ENCODE measurements at places on chromosomes 2 and 18.

GRCh38 chr2:209940936-209941335, 61.5 kb upstream of the RPE start:
- DNase-seq = no peak

DNA sequence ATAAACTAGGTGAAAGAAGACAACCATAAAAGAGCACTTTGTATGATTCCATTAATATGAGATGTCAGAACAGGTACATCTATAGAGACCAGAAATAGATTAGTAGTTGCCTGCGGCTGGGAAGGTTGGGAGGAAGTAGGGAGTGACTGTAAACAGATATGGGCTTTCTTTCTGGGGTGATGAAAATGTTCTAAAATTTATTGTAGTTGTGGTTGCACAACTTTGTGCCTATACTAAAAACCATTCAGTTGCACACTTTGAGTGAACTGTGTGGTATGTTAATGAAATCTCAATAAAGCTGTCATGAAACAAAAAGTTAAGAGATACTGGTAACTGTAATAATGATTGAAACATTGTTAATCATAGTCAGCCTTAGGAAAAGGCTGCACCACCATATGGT, 152.7 kb upstream of the ALPP start:
- DNase-seq = no peak

DNA sequence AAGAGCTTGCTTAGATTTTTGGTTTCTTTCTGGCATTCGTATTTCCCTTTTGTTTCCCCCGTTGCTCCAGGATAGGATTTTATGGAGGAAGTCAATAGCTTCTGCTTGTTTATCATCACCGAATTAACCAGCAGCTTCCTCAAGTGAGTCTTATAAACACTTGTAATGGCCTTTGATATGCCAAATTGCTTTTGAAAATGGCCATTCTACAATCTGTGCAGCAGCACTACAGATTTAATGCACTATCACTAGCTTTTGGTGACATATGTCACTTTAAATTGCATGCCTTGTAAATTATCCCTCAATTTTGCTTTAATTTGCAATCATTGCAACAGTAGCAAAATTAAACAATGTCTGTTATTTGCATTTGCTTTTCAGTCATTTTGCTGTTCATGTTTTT, 774.7 kb downstream of the METTL4 start:
- DNase-seq = no peak

- no peak for DNase-seq
These were observed 218.3 kb upstream of the SMAD7 start for GRCh38 chr18:49169037-49169521.

DNA sequence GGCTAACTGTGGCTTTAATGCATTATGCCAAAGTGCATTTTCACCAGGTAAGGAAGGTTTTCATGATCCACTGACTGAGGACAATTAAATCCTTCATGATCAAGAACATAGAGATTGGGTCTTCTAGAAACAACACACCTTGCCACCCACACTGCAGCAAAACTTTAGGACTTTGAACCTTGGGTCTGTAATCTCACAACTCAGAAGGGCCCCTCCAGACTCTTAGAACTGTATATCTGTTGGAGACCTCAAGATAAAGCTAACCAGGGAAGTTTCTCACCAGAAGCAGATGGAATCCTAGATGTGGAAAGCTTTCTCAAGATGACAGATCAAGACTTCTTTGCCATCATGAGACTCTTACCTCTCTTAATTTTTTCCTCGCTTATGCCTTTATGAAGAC, 42.5 kb upstream of the MAT2A start:
- DNase-seq = no peak

- peak; percentile 7 for DNase-seq
These were observed 132.9 kb upstream of the HDAC4 start for GRCh38 chr2:239533569-239534316.

- DNase-seq = no peak
These were observed 15.3 kb downstream of the EVX2 start for GRCh38 chr2:176068419-176068832.

- no peak for DNase-seq
These were observed 228.3 kb upstream of the ERBB4 start for GRCh38 chr2:212766921-212767320.

- no peak for DNase-seq
These were observed 7.4 kb downstream of the KLHL30 start for GRCh38 chr2:238145851-238146250.

DNA sequence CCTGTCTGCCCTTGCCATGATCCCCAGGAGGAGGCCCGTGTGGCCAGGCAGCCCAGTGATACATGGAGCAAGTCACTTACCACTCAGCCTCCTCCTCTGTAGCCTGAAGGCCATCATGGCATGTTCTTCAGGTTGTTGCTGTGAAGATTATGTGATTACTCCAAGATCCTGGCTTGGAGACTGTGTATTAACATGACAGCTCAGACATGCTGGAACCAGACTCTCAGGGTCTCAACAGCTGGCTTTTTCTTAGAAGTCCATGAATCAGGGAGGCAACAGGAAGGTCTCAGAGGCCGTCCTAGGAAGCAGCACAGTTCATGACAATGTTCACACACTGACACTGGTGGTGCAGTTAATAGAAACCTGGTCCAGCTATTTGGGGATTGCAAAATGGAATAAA, 158.6 kb upstream of the TWIST2 start:
- DNase-seq = no peak

GRCh38 chr18:5488844-5489243, 55.0 kb downstream of the EPB41L3 start:
- DNase-seq = no peak

DNA sequence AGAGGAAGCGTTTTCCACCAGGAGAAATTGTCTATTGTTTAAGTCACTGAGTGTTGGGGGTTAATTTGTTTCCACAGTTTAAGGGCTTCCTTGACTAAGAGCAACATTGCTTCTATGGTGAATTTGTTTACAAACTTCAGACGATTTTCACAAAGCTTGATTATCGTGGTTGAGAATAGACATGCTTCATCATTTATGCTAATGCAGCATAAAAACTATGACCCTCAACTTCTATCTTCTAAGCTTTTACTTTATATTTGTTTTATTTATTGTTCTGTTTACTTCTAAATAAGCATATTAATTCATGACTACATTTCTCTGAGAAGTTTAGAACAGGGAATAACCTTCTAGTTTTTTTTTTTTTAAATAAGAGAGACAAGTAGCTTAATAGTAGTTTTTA, 483.5 kb downstream of the LRP1B start:
- no peak for DNase-seq

DNA sequence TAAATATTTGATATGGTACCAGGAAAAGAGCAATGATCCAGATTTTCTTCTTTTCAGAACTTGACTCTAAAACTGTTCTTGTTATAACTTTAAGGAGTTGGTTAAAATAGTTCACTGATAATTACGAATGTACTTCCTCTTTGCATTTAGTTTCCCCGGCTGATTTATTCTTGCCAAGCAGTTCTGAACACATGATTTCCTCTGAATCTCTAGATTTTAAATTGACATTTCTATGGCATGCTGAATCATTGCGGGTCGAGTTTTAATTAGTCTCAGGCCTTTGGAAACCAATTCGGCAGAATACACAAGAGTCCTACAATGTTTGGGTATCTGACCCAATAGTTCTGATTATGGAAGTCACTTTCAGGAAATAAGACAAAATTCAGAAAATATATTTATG, 37.3 kb upstream of the DNAH7 start:
- DNase-seq = no peak

GRCh38 chr2:39532933-39533332, 95.8 kb upstream of the MAP4K3 start:
- DNase-seq = no peak

DNA sequence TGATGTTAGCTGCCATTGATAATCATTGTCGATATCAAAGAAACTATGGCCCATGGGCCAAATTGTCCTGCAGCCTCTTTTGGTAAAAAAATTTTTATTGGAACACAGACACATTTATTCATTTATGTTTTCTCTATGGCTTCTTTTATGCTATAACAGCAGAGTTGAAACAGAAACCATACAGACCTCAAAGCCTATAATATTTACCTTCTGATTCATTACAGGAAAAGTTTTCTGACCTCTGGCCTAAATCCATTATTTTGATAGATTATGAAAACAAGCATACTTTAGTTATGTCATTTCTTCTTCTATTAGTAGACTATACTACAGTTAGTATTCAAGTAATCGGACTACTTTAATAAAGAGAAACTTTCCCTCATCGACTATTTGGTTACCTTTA, 349.7 kb upstream of the GALNT5 start:
- no peak for DNase-seq

GRCh38 chr18:47168509-47168908, 7.7 kb downstream of the IER3IP1 start:
- DNase-seq = no peak

DNA sequence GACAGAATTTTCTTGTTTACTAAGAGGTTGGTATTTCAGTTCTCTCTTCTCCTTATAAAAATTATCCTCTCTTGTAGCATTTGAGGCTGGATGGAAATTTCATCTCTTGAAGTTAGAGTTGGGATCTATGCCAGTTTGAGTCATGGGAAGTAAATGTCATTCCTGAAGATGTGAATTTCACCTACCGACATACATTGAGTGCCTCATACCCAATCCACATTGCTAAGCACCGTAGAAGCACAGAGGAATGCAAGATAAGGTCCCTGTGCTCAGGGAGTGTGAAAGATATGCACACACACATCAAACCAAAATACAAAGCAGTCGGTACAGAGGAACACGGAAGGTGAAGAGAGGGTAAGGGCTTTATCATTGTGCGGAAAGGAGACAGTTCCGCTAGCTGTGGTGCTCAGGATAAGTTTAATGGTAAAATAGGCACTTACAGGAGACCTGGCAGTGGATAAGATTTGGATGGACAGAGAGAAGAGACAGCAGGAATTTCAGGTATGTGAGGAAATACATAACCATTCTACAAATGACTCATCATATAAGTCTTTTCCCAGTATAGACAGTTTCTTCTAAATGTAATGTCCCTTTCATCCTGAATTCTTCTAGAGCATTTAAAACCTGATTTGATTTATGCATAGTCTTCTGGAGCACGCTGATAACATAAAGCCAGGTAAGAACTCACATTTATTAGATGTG, 205.3 kb upstream of the ST6GAL2 start:
- DNase-seq = no peak

- no peak for DNase-seq
These were observed 40.7 kb upstream of the NT5C1B start for GRCh38 chr2:18630101-18630500.

GRCh38 chr2:80168037-80168436, 136.5 kb downstream of the LRRTM1 start:
- no peak for DNase-seq

DNA sequence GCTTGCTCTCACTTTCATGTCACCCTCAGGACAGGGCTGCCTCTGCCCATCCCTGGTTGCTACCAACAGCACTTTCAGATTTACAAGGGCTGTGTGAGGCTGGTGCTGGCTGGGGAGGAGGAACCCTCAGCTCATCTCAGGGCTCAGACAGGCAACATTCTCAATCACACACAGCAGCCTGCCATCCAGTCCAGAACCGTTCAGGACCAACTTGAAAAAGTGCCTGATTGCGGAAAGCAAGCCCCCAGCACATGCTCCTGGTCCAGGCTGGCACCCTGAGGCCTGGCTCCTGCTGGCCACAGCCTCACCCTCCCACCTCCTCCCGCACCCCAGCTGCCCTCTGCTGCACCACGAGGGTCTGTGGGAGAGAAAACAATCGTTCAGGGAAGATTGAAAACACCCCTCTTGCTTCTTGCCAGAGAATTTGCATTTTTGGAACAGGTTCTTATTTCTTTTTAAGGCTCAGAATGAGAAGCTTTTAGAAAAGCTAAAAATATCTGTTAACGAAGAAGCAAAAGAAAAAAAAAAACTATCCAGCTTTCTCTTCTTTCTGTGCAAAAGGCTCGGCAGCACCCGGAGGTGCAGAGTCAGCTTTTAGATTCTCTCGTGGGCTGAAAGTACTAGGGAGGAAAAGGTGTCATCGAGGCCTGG, 403.8 kb upstream of the ID2 start:
- no peak for DNase-seq

DNA sequence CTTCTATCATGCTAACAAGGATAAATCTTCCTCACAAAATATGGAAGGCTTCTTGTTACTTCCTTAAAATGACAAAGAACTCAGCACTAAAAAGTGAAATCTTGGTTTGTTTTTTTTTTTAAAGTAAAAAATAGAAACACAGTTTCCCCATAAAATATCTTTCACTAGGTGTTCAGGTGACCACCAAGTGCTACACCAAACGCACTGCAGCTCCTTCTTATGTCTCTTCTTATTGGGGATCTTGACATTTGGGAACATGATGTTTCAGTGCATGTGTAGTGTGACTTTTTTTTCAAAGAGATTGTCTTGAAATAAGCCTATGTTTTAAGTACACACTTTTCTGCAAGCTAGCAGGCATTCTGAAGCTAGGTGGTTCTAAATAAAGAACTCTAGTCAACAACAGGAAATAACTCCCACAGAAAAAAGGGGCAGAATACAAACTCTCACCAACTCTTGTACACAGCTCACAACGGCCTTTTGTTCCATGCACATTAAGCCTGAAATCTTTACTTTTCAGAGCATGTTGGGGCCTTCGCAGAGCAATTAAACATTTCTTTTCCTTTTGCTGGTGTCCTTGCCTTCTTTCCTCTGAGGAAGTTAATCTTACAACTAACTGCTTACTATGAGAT, 13.2 kb upstream of the SERTAD2 start:
- DNase-seq = no peak

DNA sequence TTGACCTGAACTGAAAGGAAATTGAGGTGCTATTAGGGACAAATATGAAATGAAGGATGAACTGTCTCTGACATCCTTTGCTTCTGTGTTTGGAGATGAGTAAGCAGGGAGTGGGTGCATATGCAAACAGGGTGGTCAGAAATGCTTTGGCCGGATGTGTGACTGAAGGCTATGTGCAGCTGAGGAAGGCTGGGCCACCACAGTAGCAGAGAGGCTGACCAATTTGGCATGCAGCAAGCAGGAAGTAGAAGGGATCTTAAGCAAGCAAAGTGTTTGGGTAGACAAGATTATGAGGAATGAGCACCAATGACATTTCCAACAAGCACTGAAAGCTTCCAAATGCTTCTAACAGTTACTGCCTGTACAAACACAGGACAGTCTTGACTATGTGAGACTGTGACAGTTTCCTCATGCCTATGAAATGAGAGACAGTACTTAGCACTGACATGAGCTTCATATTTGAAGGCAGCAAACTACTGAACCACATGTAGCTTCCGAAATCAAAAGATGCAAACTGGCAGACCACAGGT, 3.3 kb upstream of the ACTR3 start:
- peak; percentile 77 for DNase-seq

DNA sequence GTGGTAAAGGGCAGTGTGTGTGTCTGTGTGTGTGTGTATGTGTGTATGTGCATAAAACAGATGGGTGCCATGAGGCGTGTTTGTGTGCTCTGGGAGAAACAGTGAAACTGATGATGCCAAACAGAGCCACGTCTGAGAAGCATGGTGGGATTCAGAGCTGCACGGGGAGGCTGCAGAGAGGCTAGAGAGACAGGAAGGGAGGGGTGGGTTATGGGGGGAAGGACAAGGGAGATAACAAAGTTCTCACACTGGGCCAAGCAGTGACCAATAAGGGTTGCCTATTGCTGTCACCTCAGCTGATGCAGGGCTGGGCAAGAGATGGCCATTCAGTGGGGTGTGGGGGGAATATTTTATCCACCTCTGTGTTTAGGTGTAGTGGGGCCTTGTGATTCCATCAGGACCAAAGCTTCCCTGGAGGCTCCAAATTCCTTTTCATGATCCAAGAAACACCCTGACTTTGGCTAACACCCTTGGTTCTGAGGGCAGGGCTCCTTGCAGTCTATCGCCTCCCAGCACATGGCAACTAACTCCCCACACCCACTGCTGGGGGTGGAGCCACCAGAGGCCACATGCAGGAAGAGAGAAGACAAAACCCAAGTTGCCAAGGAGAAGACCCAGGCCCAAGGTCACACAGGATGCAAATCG, 54.2 kb upstream of the POMC start:
- no peak for DNase-seq

All from GM04504 (cell line).